Urinary bladder (tissue), 4 donors: ENCODE measurements at places on chromosomes 6 and 20. TPM values are rescaled to one million over a fixed set of nuclear protein-coding genes. Genes with fewer than 3 reads are reported as not detected.
A peak's percentile ranks its signal among the peaks of the same experiment; 100 is the strongest.

BPIFB4 gene
- polyA plus RNA-seq, result 0.06 TPM

BPIFA1 gene
- polyA plus RNA-seq, result not detected

- DNase-seq, result no peak
These were observed 11.4 kb downstream of the CTSZ start for GRCh38 chr20:58995461-58996225.

- DNase-seq, result no peak
These were observed 32.6 kb upstream of the SERPINB9 start for GRCh38 chr6:2935566-2936291.

GRCh38 chr20:542777-543368 lies 717 bp downstream of the CSNK2A1 start:
- DNase-seq, result no peak

GRCh38 chr6:90296341-90297114 lies at the start of gene BACH2:
BACH2 (minus strand) TSS chr6:90296843; CDS start chr6:90008844, 287,999 bp downstream.
- DNase-seq, result peak; percentile 84

DNA sequence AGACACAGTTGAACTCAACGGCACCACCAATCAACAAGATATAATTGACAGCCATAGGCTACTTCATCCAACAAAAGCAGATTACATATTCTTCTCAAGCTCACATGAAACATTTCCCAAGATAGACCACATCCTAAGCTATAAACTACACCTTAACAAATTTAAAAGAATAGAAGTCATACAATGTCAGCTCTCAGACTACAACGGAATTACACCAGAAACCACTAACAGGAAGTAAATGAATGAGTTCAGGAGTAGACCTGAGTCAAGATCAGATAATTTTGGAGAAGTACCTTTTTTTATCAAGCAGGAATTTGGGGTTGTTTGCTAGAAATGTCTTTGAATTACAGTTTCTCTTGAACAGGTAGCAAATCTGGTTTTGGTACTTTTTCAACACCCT lies 237.8 kb downstream of the TBX18 start:
- no peak for DNase-seq

GRCh38 chr6:169185692-169186485 lies 67.8 kb downstream of the THBS2 start:
- no peak for DNase-seq
